ENCODE measurements at places on chromosomes 3 and 15. TPM values are rescaled to one million over a fixed set of nuclear protein-coding genes. Genes with fewer than 3 reads are reported as not detected.

Gene EBLN2
- 10.2 TPM for total RNA-seq

Gene PLCH1
- 0.27 TPM for total RNA-seq

DNA sequence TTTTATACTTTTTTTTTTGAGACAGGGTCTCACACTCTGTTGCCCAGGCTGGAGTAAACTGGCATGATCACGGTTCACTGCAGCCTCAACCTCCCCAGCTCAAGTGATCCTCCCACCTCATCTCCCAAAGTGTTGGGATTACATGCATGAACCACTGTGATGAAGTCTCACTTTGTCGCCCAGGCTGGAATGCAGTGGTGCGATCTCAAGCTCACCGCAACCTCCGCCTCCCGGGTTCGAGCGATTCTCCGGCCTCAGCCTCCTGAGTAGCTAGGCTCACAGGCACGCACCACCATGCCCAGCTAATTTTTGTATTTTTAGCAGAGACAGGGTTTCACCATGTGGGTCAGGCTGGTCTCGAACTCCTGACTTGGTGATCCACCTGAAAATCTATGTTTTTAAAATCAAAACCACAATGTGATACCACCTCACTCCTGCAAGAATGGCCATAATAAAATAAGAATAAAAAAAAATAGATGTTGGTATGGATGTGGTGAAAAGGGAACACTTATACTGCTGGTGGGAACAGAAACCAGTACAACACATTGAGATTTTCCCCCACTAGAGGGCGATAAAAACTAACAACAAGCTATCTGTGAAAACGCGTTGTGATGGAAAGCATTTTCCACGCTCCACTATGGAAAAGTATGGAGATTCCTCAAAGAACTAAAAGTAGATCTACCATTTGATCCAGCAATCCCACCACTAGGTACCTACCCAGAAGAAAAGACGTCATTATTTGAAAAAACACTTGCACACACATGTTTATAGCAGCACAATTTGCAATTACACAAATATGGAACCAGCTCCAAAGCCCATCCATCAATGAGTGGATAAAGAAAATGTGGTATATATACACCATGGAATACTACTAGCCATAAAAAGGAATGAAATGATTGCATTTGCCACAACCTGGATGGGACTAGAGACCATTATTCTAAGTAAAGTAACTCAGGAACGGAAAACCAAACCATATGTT lies 26.8 kb upstream of the OCA2 start:
- H3K4me1 ChIP-seq = no peaks in the 10 kb centered on the region
- no peak overlapping the region for H3K4me3 ChIP-seq
- H3K27me3 ChIP-seq = no peaks in the 10 kb centered on the region

GRCh38 chr3:17201538-17201937 lies 316.8 kb downstream of the PLCL2 start:
- H3K4me3 ChIP-seq = no peak overlapping the region
- H3K27ac ChIP-seq = no peak overlapping the region
- H3K27me3 ChIP-seq = no peaks in the 10 kb centered on the region
- no peak for DNase-seq

Gene ATP13A5
- total RNA-seq = 0.12 TPM

Gene PCOLCE2
- total RNA-seq = not detected

Gene NRG4
- not detected for total RNA-seq

- H3K27me3 ChIP-seq = no peaks in the 10 kb centered on the region
- H3K36me3 ChIP-seq = peaks cover 33% of the 10 kb centered on the region
- H3K4me1 ChIP-seq = no peaks in the 10 kb centered on the region
- H3K27ac ChIP-seq = no peak overlapping the region
- DNase-seq = no peak
Observed at GRCh38 chr3:126009181-126009580, 40.2 kb downstream of the ROPN1B start.

- H3K36me3 ChIP-seq = no peaks in the 10 kb centered on the region
- H3K27ac ChIP-seq = no peak overlapping the region
- no peaks in the 10 kb centered on the region for H3K4me1 ChIP-seq
- H3K27me3 ChIP-seq = no peaks in the 10 kb centered on the region
- DNase-seq = no peak
Observed at GRCh38 chr15:68410466-68411342, 21.3 kb downstream of the ITGA11 start.

Gene MESP2
- not detected for total RNA-seq

DNA sequence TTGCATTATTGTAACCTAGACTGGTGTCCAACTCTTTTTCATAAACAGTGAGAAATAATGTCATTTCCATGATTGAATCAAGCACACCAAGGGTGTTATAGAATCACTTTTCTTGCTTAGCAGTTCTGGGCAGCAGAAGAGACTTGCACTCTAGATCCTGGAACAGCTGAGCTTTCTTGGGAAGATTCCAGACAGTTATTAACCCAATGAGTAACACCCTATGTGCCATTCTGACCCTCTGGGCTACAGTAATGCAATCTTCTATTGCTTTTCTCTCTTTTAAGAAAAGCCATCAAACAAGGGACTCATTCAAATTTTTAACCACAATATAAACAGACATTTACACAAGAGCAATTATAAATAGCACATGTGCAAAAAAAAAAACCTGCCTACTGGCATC lies 39.3 kb upstream of the USP3 start:
- DNase-seq = no peak
- H3K27ac ChIP-seq = no peak overlapping the region
- H3K4me3 ChIP-seq = no peak overlapping the region
- H3K27me3 ChIP-seq = no peaks in the 10 kb centered on the region
- H3K36me3 ChIP-seq = no peaks in the 10 kb centered on the region
